ENCODE measurements at places on chromosomes 11 and 22.

- no peak overlapping the region for H3K27ac ChIP-seq
- no peaks in the 10 kb centered on the region for H3K27me3 ChIP-seq
- H3K4me3 ChIP-seq = no peak overlapping the region
- no peaks in the 10 kb centered on the region for H3K36me3 ChIP-seq
- DNase-seq = no peak
Measured at GRCh38 chr11:58968251-58968711, 29.0 kb downstream of the GLYATL1 start.

GRCh38 chr11:16958833-16959232 lies 55.4 kb downstream of the PLEKHA7 start:
- no peak overlapping the region for H3K27ac ChIP-seq
- DNase-seq = no peak
- H3K27me3 ChIP-seq = peaks cover 10% of the 10 kb centered on the region
- H3K4me3 ChIP-seq = no peak overlapping the region

GRCh38 chr11:65988791-65989592 lies 13.0 kb downstream of the EIF1AD start:
- peak; percentile 97 for DNase-seq
- H3K4me1 ChIP-seq = no peaks in the 10 kb centered on the region
- peaks cover 23% of the 10 kb centered on the region for H3K36me3 ChIP-seq

DNA sequence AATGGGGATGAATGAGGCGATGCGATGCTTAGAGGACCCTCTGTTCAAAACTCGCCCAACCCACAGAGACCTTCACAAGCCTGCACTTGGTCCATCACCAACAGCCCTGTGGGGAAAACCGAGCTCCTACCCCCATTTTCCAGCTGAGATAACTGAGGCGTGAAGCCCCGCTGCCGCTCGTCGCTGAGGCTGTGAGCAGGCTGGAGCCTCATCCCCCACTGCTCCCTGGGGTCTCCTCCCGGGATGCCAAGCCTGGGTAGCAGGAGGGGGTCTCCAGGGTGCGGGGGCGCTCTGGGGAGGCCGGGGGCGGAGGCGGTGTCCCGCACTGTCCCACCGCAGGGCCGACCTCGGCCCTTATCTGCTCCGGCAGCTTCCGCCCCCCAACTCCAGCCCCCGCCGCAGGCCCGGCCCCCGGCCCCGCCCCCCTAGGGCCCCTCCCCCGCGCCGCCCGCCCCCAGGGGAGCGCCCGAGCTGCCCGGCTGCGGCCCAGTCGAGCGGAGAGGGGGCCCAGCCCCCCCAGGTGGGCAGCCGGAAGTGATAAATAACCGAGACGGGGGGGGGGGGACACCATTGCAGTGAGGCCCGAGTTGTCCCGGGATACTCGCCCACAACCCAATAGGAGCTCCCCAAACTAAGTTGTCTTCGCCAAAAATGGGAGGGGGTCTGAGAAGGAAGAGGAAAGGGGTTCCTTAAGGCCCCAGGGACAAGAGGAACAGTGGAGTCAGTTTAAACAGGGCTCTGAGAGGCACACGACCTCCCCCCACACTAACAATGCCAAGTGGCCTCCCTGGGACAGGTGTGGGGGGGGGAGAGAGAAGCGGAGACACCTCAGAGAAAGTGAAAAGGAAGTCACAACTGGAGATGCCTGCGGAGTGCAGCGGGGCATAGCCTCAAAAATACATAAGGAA lies 8.3 kb upstream of the SLC39A13 start:
- no peaks in the 10 kb centered on the region for H3K27me3 ChIP-seq
- peak overlapping the region; percentile 28 for H3K4me3 ChIP-seq
- H3K4me1 ChIP-seq = 0 out of 2 replicates have a peak, but pooled peaks cover 3% of the 10 kb centered on the region
- no peak for DNase-seq

GRCh38 chr11:47248304-47248663 lies 330 bp downstream of the ACP2 start:
- DNase-seq = no peak
- peaks cover 14% of the 10 kb centered on the region for H3K4me1 ChIP-seq
- peak overlapping the region; percentile 74 for H3K27ac ChIP-seq
- peak overlapping the region; percentile 83 for H3K4me3 ChIP-seq

DNA sequence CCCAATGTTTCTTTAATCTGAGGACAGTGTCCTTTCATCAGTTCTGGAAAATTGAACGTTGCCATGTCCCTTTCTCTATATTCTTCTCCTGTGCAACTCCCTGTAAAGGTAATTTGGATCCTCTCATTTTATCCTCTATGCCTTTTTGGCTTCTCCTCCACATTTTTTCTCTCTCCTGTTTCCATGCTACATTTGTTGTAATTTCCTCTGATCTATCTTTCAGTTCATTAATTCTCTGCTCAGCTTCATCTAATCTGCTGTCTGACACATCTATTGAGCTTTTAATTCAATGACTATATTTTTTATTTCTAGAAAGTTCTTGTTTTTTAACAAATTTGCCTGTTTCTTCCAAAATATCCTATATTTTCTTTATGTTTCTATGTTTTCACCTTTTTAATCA lies 59.3 kb downstream of the RPUSD4 start:
- no peak overlapping the region for H3K27ac ChIP-seq
- H3K4me1 ChIP-seq = no peaks in the 10 kb centered on the region
- H3K36me3 ChIP-seq = no peaks in the 10 kb centered on the region
- DNase-seq = no peak
- no peak overlapping the region for H3K4me3 ChIP-seq
- H3K27me3 ChIP-seq = no peaks in the 10 kb centered on the region

DNA sequence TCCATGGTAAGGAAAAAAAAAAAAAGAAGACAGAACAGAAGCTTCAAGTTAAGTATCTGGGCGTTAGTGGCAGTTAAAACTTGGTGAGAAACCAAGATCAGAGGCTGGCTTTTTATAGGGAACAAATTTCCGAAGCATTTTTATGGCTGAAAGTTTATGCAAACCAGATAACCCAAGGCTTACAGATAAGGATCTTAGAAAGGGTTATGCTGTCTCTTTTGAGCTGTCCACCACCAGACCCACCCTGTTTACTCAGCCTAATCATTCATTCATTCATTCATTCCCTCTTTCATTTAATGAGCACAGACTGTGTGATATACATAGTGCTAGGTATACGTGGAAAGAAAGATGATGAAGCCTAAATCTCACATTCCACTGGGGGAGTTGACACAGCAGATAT lies 89.5 kb downstream of the ME3 start:
- no peak overlapping the region for H3K4me3 ChIP-seq
- DNase-seq = no peak
- no peak overlapping the region for H3K27ac ChIP-seq
- no peaks in the 10 kb centered on the region for H3K27me3 ChIP-seq
- no peaks in the 10 kb centered on the region for H3K36me3 ChIP-seq
- peaks cover 9% of the 10 kb centered on the region for H3K4me1 ChIP-seq

DNA sequence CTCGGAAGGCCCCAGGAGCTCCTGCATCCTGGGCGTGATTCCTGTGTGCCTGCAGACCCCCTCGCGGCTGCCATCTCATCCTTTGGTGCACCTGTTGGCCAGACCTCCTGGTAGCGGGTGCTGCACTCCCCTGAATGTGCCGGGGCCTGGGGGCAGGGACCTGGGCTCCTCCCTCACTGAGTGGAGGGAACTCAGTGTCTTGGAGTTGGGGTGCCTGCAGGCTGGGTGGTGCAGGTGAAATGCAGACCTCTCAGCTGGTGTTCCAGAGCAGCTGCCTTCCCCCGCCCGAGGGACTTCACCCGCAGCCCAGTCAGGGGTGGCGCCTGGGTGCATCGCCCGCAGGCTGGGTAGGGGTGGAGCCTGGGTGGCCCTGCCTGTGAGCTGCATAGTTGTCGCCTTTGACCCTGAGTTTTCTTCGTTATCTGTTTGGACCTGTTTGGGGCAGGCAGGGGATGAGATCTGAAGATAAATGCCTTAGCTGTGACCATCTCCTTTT lies 31.4 kb downstream of the LRP5 start:
- H3K36me3 ChIP-seq = no peaks in the 10 kb centered on the region
- H3K27ac ChIP-seq = no peak overlapping the region
- no peak for DNase-seq
- no peak overlapping the region for H3K4me3 ChIP-seq

- no peak for DNase-seq
- H3K36me3 ChIP-seq = no peaks in the 10 kb centered on the region
Measured at GRCh38 chr11:86947541-86947940, 7.7 kb downstream of the FZD4 start.

- H3K36me3 ChIP-seq = no peaks in the 10 kb centered on the region
- no peak overlapping the region for H3K4me3 ChIP-seq
Measured at GRCh38 chr11:92489826-92490399, 265.3 kb downstream of the FAT3 start.

- H3K4me1 ChIP-seq = no peaks in the 10 kb centered on the region
- no peak overlapping the region for H3K27ac ChIP-seq
- no peaks in the 10 kb centered on the region for H3K27me3 ChIP-seq
- H3K36me3 ChIP-seq = no peaks in the 10 kb centered on the region
- H3K4me3 ChIP-seq = no peak overlapping the region
- no peak for DNase-seq
Measured at GRCh38 chr11:131822506-131822905, 452.1 kb downstream of the NTM start.

- DNase-seq = no peak
- no peaks in the 10 kb centered on the region for H3K36me3 ChIP-seq
- H3K4me1 ChIP-seq = peaks cover 23% of the 10 kb centered on the region
- no peak overlapping the region for H3K27ac ChIP-seq
Measured at GRCh38 chr11:110766316-110766715, 54.1 kb upstream of the ARHGAP20 start.

DNA sequence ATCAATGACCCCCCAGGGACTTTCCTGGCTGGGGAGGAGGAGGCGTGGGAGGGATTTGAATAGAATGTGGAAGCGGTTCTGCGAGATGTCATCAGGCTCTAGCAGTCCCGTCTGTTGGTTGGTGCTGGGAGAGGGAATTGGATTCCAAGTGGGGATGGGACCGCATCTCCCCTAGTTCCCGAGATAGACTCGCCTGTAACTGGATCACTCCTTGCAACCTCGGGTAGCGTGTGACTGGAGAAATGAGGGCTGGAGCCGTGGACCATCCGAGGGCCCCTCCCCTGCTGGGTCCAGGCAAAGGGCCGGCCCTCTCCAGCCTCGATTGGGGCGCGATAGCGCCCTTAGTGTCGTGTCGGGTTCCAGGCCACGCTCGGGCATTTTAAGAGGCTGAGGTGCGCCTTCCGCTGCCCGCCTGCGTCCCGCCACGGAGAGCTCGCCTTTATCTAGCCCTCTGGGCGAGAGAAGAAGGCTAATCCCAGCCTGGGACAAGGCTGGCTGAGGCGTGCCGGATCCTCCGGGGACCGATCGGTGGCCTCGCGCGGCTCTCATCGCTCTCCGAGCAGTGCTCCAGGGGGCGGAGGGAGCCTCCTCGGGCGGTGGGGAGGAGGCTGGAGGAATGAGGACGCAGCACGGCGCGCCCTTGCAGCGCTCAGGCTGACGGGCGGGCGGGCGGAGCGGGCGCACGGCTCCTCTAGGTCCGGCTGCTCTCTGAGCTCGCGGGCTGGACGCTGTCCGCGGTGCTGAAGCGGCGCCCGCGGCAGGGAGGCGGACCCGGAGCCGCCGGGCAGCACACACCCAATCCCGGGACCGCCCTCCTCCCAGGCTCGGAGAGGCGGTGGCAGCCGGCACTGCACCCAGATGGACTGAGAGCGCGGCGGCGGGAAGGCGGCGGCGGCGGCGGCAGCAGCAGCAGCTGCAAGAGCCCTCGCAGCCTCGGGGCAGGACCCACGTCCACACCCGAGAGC lies 107.8 kb downstream of the OSBP2 start:
- DNase-seq = peak; percentile 91
- H3K4me3 ChIP-seq = no peak overlapping the region
- peaks cover 33% of the 10 kb centered on the region for H3K4me1 ChIP-seq
- peaks cover 14% of the 10 kb centered on the region for H3K27me3 ChIP-seq

DNA sequence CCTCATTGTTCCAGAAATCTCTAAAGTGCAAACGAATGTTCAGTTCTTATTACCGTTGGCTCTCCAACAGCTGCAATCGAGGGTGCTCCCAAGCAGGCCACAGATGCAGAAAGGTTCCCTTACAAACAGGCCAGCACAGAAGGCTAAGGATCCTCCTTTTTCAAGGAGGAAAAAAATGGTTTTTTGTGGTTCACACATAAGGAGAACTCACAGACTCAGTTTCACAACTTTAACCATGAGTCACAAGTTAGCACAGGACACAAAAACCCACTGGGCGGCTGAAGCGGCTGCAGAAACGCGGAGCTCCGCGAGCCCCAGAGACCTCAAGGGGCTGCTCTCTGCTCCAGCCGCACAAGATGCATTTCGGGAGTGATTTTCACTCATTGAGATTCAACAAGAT lies 98.2 kb upstream of the PRR5 start:
- no peaks in the 10 kb centered on the region for H3K27me3 ChIP-seq
- H3K4me3 ChIP-seq = no peak overlapping the region
- H3K27ac ChIP-seq = no peak overlapping the region
- DNase-seq = no peak

DNA sequence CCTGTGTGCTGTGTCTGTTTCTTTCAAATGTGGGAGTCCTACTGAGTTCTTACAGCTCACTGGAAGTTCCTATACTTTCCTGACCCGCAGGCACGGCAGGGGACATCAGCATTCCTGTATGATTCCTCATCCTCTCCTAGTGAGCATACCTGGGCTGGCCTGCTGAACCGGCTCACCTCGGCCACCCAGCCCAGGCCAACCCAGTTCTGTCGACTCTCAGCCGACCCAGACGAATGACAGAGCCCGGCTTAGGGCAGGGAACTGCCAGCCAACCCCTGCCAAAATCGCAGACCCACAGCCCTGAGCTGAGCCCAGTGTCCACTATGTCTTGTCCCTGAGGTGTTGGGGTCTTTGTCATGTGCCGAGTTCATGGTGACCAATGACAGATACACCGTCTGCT lies 339.7 kb downstream of the BRD1 start:
- H3K4me3 ChIP-seq = no peak overlapping the region
- no peak overlapping the region for H3K27ac ChIP-seq
- no peaks in the 10 kb centered on the region for H3K4me1 ChIP-seq
- no peaks in the 10 kb centered on the region for H3K27me3 ChIP-seq
- DNase-seq = no peak

GRCh38 chr22:43053176-43053575 lies 36.0 kb downstream of the TTLL1 start:
- no peaks in the 10 kb centered on the region for H3K27me3 ChIP-seq
- H3K36me3 ChIP-seq = peaks cover 2% of the 10 kb centered on the region
- no peak overlapping the region for H3K27ac ChIP-seq
- H3K4me1 ChIP-seq = no peaks in the 10 kb centered on the region
- DNase-seq = no peak

DNA sequence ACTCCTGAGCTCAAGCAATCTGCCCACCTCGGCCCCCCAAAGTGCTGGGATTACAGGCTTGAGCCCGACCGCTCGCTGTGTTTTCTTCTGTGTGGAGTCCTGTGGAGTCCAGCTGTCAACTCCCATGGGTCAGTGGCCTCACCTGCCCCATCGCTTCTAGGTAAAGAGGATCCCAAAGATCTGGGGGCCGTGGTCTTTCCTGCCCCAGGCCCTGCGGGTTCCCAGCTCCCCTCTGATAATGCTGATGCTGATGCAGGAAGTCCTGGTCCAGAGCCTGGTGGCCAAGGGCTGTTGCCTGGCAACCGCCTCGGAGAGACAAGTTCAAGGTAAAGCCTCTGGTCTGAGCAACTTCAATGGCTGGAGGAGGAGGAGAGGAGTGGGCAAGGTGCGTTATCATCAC lies 9.6 kb downstream of the SSTR3 start:
- H3K36me3 ChIP-seq = no peaks in the 10 kb centered on the region
- no peak overlapping the region for H3K4me3 ChIP-seq
- no peak overlapping the region for H3K27ac ChIP-seq
- H3K27me3 ChIP-seq = no peaks in the 10 kb centered on the region
- DNase-seq = no peak

- H3K4me3 ChIP-seq = no peak overlapping the region
- peak; percentile 45 for DNase-seq
- H3K36me3 ChIP-seq = no peaks in the 10 kb centered on the region
- no peaks in the 10 kb centered on the region for H3K4me1 ChIP-seq
Measured at GRCh38 chr11:114762408-114762807, 84.1 kb downstream of the NXPE2 start.

- no peaks in the 10 kb centered on the region for H3K27me3 ChIP-seq
- H3K4me1 ChIP-seq = peaks cover 5% of the 10 kb centered on the region
- no peak overlapping the region for H3K4me3 ChIP-seq
- DNase-seq = no peak
- no peak overlapping the region for H3K27ac ChIP-seq
Measured at GRCh38 chr22:46845296-46846149, 83.1 kb downstream of the TBC1D22A start.

Measured in SJSA1 (cell line).